ENCODE measurements at places on chromosomes 6 and 20.

DNA sequence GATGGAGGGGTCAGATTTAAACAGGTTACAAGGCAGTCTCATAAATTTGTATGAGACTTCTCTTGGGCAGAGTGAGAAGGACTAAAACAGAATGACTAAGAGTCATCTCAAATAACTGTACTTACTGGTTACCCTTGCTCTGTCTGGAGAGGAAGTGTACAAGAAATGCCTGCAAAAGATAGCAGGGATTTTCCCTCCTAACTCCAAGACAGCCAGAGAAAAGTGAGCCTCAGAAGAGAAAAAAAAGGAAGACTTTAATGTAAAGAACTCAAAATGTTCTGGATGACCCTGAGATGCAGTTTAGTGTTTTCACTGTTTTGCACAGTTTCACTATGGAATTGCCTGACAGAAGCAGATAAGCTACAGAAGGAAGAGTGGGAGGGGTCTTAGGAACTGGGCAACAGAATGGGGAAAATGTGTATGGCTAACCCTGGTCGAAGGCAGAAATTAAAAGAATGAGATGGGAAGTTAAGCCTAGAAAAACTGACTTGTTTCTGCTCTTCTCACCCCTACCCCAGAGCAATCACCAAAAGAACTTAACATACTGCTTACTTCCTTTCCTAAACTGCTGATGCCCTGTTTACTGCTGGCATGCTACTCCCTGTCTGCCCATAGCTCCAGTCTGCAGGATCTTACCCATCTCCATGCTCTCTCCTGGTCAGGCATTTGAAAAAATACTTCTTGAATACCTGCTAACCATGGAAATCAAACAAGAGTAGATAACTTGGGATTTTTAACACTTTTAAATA lies 98.1 kb upstream of the MARCKS start:
- DNase-seq = no peak

DNA sequence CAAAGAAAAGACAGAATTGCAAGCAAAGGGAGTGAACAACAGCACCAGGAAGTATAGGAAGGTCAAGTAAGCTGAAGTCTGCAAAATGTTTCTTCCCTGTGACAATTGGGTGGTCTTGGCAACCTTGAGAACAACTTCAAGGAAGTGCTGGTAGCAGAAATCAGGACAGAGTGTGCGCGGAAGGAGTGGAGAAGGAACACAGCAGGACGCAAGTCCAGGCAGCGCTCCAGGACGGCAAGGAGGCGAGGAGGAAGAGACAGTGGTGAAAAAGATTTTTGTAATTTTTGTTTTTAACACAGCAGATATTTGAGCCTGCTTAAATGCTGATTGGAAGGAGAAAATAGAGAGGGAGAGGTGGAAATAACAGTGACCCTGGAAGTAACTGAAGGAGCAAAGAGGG lies 141.7 kb downstream of the F13A1 start:
- no peak for DNase-seq

DNA sequence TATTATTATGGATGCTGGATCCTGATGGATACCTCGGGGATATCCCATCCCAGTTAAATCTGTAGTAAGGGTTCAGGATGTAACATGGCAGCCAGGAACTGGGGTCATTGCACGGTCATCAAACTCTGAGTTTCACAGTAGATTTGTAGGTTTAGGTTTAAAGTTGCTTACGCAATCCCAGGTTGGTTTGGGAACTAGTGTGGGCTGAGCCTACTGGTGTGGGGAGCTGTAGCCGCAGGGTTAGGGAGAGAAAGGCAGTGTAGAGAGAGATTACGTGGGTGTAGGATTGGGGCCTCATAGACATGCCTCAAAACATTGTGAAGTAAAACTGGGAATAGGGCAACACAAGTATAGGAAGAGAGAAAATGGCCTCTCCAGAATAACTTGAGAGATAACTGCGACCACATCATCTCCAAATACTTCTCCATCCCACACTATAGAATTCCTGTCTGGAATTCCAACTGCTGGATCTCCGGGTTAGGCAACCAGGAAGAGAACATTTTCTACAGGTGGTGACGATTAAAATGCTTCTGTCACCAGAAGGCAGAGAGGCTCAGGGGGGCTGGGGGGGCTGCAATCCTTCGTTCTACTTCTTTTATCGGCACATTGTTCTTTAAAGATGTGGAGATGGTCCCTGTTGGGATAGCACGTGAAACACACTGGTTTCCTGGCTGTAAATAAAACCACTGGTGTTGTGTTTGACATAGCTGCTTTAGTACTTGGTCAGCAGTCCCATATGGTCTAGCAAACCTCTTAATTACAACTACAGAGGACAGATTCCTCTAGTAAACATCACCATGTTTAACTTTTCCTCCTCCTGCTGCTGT lies 44.9 kb upstream of the TMEM170B start:
- DNase-seq = no peak

- no peak for DNase-seq
These were observed 34.1 kb downstream of the ERMARD start for GRCh38 chr6:169785566-169785965.

- DNase-seq = no peak
These were observed 59.4 kb downstream of the SLC35B3 start for GRCh38 chr6:8375916-8376315.

- DNase-seq = no peak
These were observed 305.0 kb downstream of the GMDS start for GRCh38 chr6:1940381-1940780.

Data from stimulated activated CD8-positive, alpha-beta memory T cell treated with anti-CD3 and anti-CD28 coated beads, Interleukin-2, amount 100 ng/mL, for 48 hours (primary cell).